Astrocyte (in vitro differentiated cells and primary cell): ENCODE measurements at places on chromosomes 6 and 20. TPM values are rescaled to one million over a fixed set of nuclear protein-coding genes. Genes with fewer than 3 reads are reported as not detected.

KIF25 gene
- not detected in 2 replicates for total RNA-seq

GRCh38 chr6:119614138-119614537 lies 264.6 kb upstream of the MAN1A1 start:
- no peak for DNase-seq

GRCh38 chr6:89289710-89290109 lies 25.4 kb downstream of the GABRR2 start:
- DNase-seq, result no peak

GRCh38 chr20:48912065-48912464 lies 9.4 kb upstream of the ARFGEF2 start:
- DNase-seq, result no peak

- DNase-seq, result no peak
These were observed 306.0 kb downstream of the FARS2 start for GRCh38 chr6:5567352-5567751.

DNA sequence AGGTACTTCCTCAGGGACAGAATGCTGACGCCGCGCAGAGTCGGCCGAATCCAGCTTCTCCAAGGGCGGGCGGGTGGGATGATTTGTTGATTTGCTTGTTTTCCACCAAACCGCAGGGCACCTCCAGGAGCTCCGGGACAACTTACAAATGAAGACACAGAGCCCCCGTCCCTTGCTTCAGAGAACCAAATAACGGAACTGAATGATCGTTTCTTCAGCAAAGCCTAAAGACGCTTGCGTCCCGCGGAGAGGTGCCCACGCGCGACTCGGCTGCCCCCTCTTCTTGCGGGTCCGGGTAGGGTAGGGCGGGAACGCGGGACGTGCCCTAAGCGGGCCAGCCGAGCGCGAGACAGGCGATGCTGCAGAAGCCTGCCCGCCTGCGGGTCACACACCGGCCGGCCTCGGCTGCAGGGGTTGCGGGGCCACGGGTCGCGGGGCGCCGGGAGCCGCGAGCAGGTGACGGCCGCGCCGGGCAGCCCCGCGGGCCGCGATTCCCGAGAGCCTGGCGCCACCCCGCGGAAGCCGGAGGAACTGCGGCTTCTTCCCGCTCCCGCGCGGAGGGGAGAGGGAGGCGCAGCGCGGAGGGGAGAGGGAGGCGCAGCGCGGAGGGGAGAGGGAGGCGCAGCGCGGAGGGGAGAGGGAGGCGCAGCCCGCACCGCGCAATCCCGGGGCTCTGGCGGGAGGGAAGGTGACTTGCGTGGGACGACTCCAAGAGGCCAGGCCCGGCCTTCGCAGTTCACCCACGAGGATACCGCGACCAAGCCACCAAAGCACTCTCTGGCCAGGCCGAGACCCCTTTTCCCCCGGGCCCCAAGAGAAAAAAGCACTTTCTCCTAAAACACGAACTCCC lies 7.7 kb upstream of the FOXF2 start:
- no peak for DNase-seq
